ENCODE measurements at places on chromosomes 3 and 15.
A peak's percentile ranks its signal among the peaks of the same experiment; 100 is the strongest.

DNA sequence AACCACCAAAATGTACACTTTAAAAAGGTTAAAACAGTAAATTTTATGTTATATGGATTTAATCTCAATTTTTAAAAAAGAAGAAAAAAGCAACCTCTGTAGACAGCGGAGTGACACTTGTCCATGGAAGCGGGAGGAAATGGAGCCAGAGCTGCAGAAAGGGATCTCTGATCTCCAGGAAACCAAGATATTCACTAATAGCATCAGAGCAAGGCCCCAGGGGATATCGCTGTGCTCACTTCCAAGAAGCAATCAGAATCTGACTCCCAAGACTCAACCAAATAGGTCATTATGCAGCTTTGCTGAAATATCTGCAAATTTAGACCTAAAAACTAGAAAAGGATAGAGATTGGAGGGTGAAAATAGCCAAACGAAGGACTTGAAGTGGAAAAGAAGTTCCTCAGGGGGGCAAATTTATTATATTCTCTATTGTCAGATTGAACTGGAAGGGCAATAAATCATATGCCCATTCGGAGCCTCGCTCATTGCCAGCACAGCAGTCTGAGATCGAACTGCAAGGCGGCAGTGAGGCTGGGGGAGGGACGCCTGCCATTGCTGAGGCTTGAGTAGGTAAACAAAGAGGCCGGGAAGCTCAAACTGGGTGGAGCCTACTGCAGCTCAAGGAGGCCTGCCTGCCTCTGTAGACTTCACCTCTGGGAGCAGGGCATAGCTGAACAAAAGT, 62.0 kb upstream of the ATP2C1 start:
- no peaks in the 10 kb centered on the region for H3K36me3 ChIP-seq
- no peaks in the 10 kb centered on the region for H3K27me3 ChIP-seq
- no peak overlapping the region for H3K4me3 ChIP-seq
- peak; percentile 16 for DNase-seq
- H3K4me1 ChIP-seq, result peaks cover 7% of the 10 kb centered on the region

DNA sequence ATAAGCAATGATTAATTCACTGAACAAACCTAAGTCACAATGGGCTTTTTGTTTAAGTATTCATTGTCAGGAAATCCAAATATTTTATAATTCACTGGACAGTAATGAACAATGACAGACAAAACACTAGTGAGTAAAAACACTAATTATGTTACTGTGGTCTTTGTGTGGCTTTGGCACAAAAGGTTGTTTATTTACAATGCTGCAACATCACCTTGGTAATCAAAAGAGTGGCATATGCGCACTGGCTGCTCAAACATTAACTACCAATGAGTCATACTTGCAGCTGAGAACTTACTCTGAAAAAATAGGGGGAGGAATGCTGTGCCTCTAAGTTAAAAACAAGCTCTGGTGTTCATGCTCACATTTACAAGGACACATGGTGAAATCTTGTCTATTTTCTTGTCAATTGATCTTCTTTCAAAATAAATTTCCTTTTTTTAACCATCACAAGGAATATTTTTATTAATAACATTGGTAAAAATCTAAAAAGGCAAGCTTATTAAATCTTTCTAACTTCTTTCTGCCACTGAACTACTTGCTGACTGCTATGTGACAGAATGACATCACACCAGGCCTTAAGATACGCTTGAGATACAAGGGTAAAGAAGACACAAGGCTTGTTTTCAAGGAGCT, 85.2 kb upstream of the PPIB start:
- peak overlapping the region; percentile 47 for H3K27ac ChIP-seq
- H3K27me3 ChIP-seq, result no peaks in the 10 kb centered on the region
- no peaks in the 10 kb centered on the region for H3K4me1 ChIP-seq
- no peak overlapping the region for H3K4me3 ChIP-seq

DNA sequence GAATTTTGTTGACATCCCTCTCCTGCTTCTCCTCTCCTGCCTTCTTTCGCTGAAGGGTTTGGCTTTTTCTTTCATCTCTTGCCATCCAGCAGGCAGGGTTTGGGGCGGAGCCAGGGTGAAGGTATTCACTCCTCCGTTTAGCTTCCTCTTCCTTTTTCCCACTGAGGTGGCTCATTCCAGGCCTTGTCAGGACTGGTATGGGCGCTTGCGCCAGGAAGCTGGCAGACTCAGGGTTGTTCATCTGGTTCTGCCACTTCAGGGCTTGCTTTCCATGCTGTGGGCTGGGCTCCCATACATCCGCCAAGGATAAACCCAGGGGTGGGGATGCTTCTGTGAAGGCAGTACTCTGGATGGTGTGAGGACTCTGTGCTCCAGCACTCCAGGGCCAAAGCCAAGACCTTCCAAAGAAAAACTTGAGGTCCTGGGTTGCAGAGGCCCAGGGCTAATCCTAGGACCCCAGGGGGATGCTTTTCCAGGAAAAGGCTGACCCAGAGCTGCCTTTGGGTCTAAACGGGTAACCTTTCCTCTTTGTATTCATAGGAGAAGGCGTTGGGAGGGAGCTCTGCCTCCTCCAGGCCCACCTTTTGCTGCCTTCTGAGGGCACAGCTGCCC, 7.7 kb upstream of the AMOTL2 start:
- H3K27ac ChIP-seq, result peak overlapping the region; percentile 79
- H3K27me3 ChIP-seq, result peaks cover 3% of the 10 kb centered on the region
- no peak overlapping the region for H3K4me3 ChIP-seq
- DNase-seq, result no peak

GRCh38 chr3:26104851-26105251, 315.0 kb downstream of the OXSM start:
- H3K36me3 ChIP-seq, result no peaks in the 10 kb centered on the region
- no peaks in the 10 kb centered on the region for H3K27me3 ChIP-seq
- peak; percentile 96 for DNase-seq
- peak overlapping the region; percentile 82 for H3K27ac ChIP-seq

GRCh38 chr3:108345492-108346205, 49.3 kb downstream of the HHLA2 start:
- no peak overlapping the region for H3K4me3 ChIP-seq
- H3K4me1 ChIP-seq, result no peaks in the 10 kb centered on the region
- no peaks in the 10 kb centered on the region for H3K27me3 ChIP-seq

DNA sequence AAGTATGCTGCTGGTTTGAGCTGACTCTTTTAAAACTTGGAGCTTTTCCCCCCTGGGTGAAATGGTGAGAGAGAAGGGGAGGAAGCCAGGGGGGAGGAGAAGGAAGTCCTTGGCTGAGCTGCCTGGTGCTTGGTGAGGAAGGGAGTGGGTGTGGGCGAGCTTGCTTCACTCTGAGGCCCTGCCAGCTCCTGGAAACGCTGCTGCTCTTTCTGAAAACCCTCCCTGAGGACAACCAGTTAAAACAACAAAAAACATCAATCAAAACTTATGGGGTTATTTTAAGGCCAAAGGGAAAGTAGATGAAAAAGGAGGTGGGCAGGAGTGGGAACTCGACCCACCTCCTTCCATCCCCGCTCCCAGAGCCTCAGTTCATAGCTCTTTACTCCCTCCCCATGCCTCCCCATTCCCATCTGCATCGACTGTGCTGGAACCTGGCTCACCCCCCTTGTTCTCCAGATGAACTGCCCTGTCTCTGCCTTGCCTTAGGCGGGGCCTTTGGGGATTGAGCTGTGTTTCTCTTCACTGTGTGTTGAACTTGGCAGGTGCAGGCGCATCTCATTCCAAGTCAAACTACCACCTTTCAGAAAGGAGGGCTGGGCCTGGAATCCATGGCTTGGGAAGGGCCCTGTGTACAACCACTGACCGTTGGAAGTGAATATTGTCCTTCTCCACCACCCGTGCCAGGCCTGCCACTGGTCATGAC, 166.1 kb downstream of the ZNF621 start:
- H3K27ac ChIP-seq, result peak overlapping the region; percentile 59
- no peaks in the 10 kb centered on the region for H3K36me3 ChIP-seq
- peak; percentile 87 for DNase-seq
- H3K27me3 ChIP-seq, result no peaks in the 10 kb centered on the region
- peaks cover 20% of the 10 kb centered on the region for H3K4me1 ChIP-seq
- H3K4me3 ChIP-seq, result no peak overlapping the region

GRCh38 chr3:3734881-3735280, 64.3 kb upstream of the LRRN1 start:
- no peak overlapping the region for H3K27ac ChIP-seq
- H3K27me3 ChIP-seq, result no peaks in the 10 kb centered on the region
- no peak for DNase-seq
- peaks cover 3% of the 10 kb centered on the region for H3K4me1 ChIP-seq

DNA sequence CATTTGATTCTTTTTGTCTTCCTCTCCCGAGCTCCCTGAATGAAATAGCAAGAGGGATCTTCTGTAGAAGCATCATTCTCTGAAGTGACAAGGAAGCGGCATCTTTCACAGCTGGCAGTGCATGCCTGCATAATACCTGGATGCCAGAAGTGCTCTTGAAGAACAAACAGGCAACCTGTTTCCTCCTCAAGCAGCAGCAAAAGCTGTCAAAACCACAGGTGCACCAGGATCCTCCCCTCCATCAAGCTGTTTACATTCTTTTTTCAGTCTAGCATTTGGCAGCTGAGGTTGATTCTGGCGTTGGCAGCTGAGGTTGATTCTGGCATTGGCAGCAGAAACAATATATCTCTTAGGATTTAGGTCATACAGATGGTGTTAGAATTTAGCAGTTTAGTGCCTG, 979.0 kb downstream of the TUSC7 start:
- H3K36me3 ChIP-seq, result no peaks in the 10 kb centered on the region
- H3K4me1 ChIP-seq, result no peaks in the 10 kb centered on the region
- DNase-seq, result no peak
- H3K27ac ChIP-seq, result no peak overlapping the region
- no peak overlapping the region for H3K4me3 ChIP-seq

DNA sequence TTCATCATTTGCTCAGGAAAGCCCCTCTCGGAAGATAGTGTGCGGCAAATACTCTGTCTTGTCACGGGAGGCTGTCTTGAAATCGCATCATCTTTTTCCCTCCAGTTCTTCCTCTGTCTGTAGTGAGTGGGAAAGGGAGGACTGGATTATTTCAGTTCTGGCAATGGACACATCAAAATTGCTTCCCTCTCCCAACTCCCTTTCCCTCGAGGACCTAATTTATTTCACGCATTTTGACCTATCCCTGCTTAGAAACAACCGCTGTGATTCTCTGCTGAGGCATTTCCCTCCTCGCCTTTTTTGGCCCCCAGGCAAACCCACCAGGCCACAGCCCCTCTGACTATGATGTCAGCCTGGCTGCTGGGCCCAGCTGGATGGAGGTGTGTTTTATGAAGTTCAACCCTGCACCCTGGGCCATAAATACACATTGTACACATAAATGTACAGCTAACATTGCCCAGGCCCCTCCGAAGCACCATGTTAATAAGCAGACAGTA, 138.7 kb upstream of the LRTM1 start:
- peak overlapping the region; percentile 47 for H3K27ac ChIP-seq
- H3K4me3 ChIP-seq, result no peak overlapping the region
- H3K36me3 ChIP-seq, result no peaks in the 10 kb centered on the region
- H3K27me3 ChIP-seq, result no peaks in the 10 kb centered on the region
- peaks cover 3% of the 10 kb centered on the region for H3K4me1 ChIP-seq

DNA sequence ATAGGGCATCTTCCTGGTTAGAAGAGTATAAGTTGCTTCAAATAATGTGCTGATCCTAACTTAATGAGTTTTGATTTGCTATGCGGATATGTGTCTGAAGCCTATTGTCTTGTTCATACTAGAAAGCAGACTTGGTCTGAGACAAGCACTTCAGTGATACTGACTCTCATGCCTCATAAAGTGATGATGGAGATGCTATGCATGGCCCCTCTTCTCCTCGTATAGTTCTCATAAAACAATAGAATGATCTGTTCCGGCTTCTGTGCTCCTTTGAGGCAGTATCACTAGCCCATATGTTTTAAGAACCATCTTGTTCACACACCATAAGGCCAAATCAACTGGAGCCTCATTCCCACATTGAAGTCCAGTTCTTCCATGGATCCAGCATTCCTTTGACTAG, 222.1 kb downstream of the LRTM1 start:
- H3K4me3 ChIP-seq, result no peak overlapping the region
- H3K4me1 ChIP-seq, result peaks cover 8% of the 10 kb centered on the region

GRCh38 chr3:63353383-63353782, 75.3 kb downstream of the SYNPR start:
- H3K4me3 ChIP-seq, result no peak overlapping the region
- no peaks in the 10 kb centered on the region for H3K4me1 ChIP-seq
- H3K27me3 ChIP-seq, result peaks cover 4% of the 10 kb centered on the region
- no peaks in the 10 kb centered on the region for H3K36me3 ChIP-seq
- no peak for DNase-seq

DNA sequence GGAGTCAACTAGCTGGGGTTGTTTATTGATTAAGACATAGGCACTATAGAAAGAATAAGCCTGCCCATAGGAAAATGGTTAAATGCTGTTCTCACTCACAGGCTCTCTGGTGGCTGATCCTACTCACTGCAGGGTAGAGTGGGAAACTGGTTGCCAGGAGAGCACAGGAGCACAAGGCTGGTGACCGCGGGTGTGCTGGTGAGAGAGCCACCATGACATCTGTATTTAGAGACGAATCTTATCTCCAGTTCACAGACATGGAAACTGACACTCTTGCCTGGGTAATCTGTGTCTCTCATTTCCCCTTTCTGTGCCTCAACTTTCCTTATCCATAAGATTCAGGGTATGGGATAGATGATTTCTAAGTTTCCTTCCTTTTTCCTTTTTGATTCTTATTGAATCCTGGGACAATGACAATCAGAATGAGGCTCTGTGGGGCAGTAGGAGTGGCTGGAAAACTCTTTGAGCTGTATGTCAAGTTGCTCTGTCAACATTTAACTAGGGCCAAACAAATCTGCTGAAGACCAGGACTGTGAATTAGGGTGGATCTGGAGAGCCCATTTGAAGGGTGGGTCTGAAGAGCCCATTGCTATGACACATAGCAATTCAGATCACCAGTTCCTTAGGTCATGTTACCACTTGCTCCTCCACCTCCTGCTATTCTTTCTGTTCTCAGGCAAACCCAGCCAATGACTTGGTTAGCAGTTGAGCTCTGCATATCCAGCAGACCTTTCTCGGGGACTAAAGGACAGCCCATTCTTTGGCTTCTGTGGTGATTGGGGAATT, 286.1 kb upstream of the TBL1XR1 start:
- H3K4me3 ChIP-seq, result no peak overlapping the region
- no peaks in the 10 kb centered on the region for H3K36me3 ChIP-seq
- no peak overlapping the region for H3K27ac ChIP-seq
- peaks cover 7% of the 10 kb centered on the region for H3K4me1 ChIP-seq
- DNase-seq, result no peak

DNA sequence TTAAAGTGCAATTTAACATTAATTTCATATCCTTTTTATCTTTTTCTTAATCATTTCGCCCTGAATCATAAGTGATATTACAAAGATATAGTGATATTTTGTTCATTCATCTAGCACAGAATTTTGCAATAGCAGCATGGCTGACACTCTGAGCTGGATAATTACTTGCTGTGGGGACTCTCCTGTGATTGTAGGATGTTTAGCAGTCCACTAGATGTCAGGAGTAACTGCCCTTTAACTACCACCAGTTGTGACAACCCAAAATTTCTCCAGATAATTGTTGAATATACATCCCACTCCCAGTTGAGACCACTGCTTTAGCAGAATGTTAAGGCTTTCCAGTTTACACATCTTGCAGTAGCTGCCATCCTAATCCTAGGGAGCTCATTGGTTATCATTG, 196.8 kb upstream of the MBNL1 start:
- H3K27me3 ChIP-seq, result no peaks in the 10 kb centered on the region
- no peak overlapping the region for H3K27ac ChIP-seq
- H3K4me1 ChIP-seq, result no peaks in the 10 kb centered on the region
- DNase-seq, result peak; percentile 16
